ENCODE measurements at places on chromosomes 3 and 15.

DNA sequence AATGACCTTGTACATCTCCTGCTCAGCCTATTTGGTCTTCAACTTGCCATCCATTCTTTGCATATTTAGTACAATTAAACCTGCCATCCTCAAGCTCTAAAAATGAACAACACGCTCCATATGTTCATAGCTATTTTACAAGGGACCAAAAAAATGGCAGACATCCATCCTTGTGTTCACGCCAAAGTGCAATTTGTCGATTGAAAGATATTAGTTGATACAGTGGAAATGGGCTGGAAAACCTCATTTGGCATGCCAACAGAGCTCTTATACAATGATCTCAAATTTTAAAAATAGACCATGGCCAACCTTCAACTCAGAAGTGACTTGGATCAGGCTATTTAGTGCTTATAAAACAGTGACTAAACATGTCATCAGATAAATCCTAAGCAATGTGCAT lies 413.6 kb upstream of the ARL6 start:
- no peaks in the 10 kb centered on the region for H3K36me3 ChIP-seq
- no peak for DNase-seq
- no peak overlapping the region for H3K4me3 ChIP-seq
- H3K27ac ChIP-seq, result no peak overlapping the region
- H3K27me3 ChIP-seq, result no peaks in the 10 kb centered on the region

DNA sequence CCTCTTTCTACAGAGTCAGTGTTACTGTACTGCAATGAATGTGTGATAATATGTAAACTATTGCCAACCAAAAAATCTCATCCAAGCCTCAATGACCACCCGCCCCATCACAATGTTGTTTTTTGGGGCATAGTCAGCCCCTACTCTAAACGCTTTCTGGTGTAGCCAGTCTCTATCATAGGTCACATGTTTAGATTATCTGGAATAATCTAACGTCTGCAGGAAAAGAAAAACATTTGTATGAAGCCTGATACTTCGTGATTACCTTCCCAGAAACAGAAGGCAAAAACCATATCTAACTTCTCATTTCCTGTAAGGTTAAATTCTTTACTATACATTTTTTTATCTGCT lies 1331.8 kb upstream of the GBE1 start:
- no peak overlapping the region for H3K27ac ChIP-seq
- no peaks in the 10 kb centered on the region for H3K27me3 ChIP-seq
- H3K36me3 ChIP-seq, result no peaks in the 10 kb centered on the region
- H3K4me3 ChIP-seq, result no peak overlapping the region

GRCh38 chr3:16304061-16305010 lies 39.3 kb downstream of the OXNAD1 start:
- DNase-seq, result no peak
- H3K27me3 ChIP-seq, result no peaks in the 10 kb centered on the region
- H3K27ac ChIP-seq, result no peak overlapping the region
- H3K4me1 ChIP-seq, result no peaks in the 10 kb centered on the region
- H3K36me3 ChIP-seq, result peaks cover 13% of the 10 kb centered on the region
- H3K4me3 ChIP-seq, result no peak overlapping the region

- no peaks in the 10 kb centered on the region for H3K27me3 ChIP-seq
- no peak overlapping the region for H3K27ac ChIP-seq
- peaks cover 2% of the 10 kb centered on the region for H3K4me1 ChIP-seq
- H3K36me3 ChIP-seq, result no peaks in the 10 kb centered on the region
- DNase-seq, result no peak
Measured at GRCh38 chr15:68328443-68328842, 50.9 kb downstream of the FEM1B start.

- H3K4me1 ChIP-seq, result peaks cover 7% of the 10 kb centered on the region
- no peaks in the 10 kb centered on the region for H3K27me3 ChIP-seq
- no peak overlapping the region for H3K4me3 ChIP-seq
Measured at GRCh38 chr3:25441234-25441856, 13.3 kb downstream of the RARB start.

- no peak overlapping the region for H3K4me3 ChIP-seq
- H3K27ac ChIP-seq, result no peak overlapping the region
- H3K27me3 ChIP-seq, result no peaks in the 10 kb centered on the region
- no peak for DNase-seq
- no peaks in the 10 kb centered on the region for H3K36me3 ChIP-seq
Measured at GRCh38 chr3:185988080-185988815, 50.4 kb upstream of the TRA2B start.

- no peak overlapping the region for H3K27ac ChIP-seq
- no peak for DNase-seq
- no peaks in the 10 kb centered on the region for H3K36me3 ChIP-seq
- H3K4me3 ChIP-seq, result no peak overlapping the region
Measured at GRCh38 chr3:111856501-111856900, 2.6 kb upstream of the PHLDB2 start.

GRCh38 chr3:149964291-149964690 lies 6.4 kb downstream of the PFN2 start:
- H3K27me3 ChIP-seq, result no peaks in the 10 kb centered on the region
- no peak overlapping the region for H3K27ac ChIP-seq
- H3K4me3 ChIP-seq, result no peak overlapping the region
- no peak for DNase-seq
- H3K4me1 ChIP-seq, result peaks cover 20% of the 10 kb centered on the region
- H3K36me3 ChIP-seq, result no peaks in the 10 kb centered on the region

- no peak for DNase-seq
- no peak overlapping the region for H3K27ac ChIP-seq
- no peaks in the 10 kb centered on the region for H3K27me3 ChIP-seq
Measured at GRCh38 chr3:15283702-15284101, 48.7 kb downstream of the SH3BP5 start.

DNA sequence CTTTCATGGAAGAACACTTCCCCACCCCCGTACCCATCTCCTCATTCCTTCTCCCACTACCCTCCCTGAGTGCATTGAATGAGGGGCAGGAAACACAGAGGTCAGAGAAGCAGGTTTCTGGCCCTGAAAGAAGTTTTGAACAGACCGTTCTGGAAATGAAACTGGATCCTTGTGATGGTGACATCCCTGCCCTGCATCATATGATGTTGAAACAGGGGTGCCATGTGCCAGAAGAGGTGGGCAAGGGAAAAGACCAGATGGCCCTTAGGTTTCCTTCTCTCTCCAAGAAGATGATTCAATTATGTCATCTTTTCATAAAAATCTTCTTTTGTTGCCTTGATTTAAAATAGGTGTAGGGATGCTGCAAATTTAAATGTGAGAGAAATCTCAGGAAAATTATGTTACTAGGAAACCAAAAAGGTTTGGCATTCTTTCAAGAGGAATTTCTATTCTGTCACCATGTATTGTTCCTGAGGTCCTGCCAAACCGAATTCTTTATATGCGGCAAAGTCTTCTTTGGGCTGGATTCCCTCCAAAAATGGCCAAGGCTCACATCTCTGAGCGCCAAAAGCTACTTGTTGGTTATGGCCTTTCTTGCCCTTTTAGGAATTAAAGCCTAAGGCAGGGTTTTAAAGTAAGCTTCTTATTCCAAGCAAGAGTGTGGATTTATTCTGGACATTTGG lies 19.9 kb upstream of the TNFAIP8L3 start:
- no peak overlapping the region for H3K4me3 ChIP-seq
- no peak for DNase-seq
- no peaks in the 10 kb centered on the region for H3K27me3 ChIP-seq
- H3K27ac ChIP-seq, result no peak overlapping the region

DNA sequence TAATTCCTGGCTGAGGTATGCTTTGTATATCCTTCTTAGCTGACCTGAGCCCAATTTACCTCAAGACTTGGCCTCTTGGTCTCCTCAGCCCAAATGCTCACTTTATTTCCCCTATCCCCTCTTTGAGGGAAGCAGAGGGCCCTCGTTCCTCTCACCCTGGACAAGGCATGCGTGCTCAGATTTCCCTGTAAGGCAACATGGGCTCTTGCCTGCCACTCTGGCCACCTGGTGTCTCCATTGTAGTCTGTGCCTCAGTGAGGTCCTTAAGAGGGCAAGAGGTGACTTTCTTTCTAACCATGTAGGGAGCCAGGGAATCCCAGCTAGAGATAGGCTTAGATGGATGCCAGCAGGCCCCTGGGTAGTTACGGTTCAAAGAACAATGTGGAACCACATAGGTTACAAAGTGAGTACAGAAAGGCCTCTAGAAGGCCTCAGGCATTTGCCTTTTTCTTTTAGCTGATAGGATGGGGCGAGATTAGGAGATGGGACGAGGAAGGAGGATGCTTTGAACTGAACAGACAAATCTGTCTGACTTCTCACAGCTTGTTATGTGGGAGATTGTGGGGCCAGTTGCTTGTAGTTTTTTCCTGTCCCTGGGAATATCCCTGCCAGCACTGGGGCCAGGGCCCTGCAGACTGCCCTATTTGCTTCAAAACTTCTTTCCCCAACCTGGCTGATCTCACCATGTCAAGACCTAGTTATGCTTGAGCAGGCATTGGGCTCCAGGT lies 1.1 kb upstream of the INTS14 start:
- DNase-seq, result no peak
- no peaks in the 10 kb centered on the region for H3K36me3 ChIP-seq
- H3K4me1 ChIP-seq, result peaks cover 30% of the 10 kb centered on the region
- peak overlapping the region; percentile 83 for H3K27ac ChIP-seq
- no peaks in the 10 kb centered on the region for H3K27me3 ChIP-seq

- H3K27me3 ChIP-seq, result no peaks in the 10 kb centered on the region
- no peak overlapping the region for H3K27ac ChIP-seq
- H3K4me3 ChIP-seq, result no peak overlapping the region
- no peaks in the 10 kb centered on the region for H3K4me1 ChIP-seq
Measured at GRCh38 chr3:59304296-59304695, 254.5 kb upstream of the CFAP20DC start.

DNA sequence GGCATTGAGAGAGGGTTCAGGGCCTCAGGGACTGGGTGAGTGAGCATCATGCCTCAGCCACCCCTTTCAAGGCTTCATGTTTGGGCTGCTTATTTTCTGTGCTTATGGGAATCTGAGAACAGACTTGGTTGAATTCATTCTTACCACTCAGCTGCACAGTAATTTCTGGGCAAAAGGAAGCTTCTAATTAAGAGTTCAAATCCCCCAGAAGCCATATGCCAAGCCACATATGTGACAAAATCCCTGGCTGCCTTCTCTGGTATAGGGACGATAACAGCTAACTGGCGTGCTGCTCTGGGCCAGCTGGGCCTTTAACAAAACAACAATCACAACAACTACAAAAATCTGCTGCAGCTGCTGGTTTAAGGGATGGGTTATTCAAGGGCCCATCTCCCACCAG lies 181.0 kb upstream of the ANKRD28 start:
- no peaks in the 10 kb centered on the region for H3K36me3 ChIP-seq
- H3K27ac ChIP-seq, result no peak overlapping the region
- no peak for DNase-seq

- no peak overlapping the region for H3K27ac ChIP-seq
- no peaks in the 10 kb centered on the region for H3K27me3 ChIP-seq
- H3K4me3 ChIP-seq, result no peak overlapping the region
- H3K36me3 ChIP-seq, result no peaks in the 10 kb centered on the region
- H3K4me1 ChIP-seq, result peaks cover 18% of the 10 kb centered on the region
Measured at GRCh38 chr15:39127925-39128617, 452.8 kb upstream of the THBS1 start.

DNA sequence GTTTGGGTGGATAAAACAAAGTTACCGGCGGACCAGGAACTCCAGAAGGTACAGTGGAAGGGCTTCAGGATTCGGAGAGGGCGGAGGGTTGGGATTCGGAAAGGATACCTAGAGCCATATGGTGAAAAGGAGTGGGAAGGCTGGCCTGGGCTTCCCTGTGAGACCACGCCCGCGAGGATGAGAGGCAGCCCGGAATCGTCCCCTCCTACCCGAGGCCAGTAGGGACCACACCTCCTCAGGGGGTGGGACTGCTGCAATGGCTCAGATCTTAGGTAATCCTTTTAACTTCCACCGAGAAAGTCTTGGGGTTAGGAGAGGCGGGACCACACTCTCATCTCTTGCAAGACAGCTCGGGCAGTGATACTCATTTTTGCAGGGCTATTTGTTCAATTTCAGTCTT lies 511.3 kb downstream of the OCA2 start:
- H3K27me3 ChIP-seq, result no peaks in the 10 kb centered on the region
- H3K4me1 ChIP-seq, result no peaks in the 10 kb centered on the region
- no peak overlapping the region for H3K4me3 ChIP-seq
- H3K27ac ChIP-seq, result no peak overlapping the region

- peaks cover 21% of the 10 kb centered on the region for H3K4me1 ChIP-seq
- H3K27me3 ChIP-seq, result no peaks in the 10 kb centered on the region
- DNase-seq, result no peak
- H3K4me3 ChIP-seq, result no peak overlapping the region
- no peak overlapping the region for H3K27ac ChIP-seq
Measured at GRCh38 chr15:29874977-29875376, 52.7 kb upstream of the TJP1 start.

DNA sequence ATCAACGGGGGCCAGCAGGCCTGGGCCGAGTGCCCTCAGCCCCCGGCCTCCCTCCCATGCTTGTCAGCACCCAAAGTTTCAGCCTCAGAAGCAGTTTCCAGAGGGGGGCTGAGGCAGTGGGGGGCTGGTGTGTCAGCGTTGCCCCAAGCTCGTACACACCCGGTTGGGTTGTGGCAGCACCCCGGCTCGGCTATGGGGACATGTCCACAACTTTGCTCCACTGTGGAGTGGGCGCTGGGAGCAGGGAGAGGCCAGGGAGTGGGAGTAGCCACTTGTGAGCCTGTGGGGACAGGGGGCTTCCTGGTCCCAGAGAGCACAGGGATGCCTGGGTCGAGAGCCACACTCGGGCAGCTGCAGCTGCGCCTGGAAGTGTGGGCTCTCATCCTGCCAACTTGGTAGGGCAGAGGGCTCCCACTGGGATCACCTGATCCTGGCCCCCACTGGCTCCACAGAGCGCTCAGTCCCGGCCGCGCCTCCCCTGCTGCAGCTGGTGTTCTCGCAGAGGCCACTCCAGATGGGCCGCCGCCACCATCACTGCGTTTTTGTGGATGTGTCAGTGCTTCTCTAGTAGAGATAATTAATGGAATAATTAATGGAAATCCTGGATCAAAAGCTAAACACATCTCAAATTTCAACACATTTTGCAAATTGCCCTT lies 75.1 kb downstream of the NR1D2 start:
- no peak for DNase-seq
- peaks cover 8% of the 10 kb centered on the region for H3K4me1 ChIP-seq
- no peaks in the 10 kb centered on the region for H3K27me3 ChIP-seq
- H3K36me3 ChIP-seq, result no peaks in the 10 kb centered on the region
- no peak overlapping the region for H3K4me3 ChIP-seq

GRCh38 chr3:125684199-125684598 lies 88.9 kb upstream of the OSBPL11 start:
- DNase-seq, result no peak
- H3K27me3 ChIP-seq, result no peaks in the 10 kb centered on the region
- peaks cover 7% of the 10 kb centered on the region for H3K4me1 ChIP-seq
- no peaks in the 10 kb centered on the region for H3K36me3 ChIP-seq
- peak overlapping the region; percentile 7 for H3K27ac ChIP-seq

All from vagina (tissue), 2 donors.